ENCODE measurements at places on chromosomes 7 and 10.

GRCh38 chr10:48690791-48691660 is 6.4 kb downstream of the WDFY4 start:
- no peak for DNase-seq

DNA sequence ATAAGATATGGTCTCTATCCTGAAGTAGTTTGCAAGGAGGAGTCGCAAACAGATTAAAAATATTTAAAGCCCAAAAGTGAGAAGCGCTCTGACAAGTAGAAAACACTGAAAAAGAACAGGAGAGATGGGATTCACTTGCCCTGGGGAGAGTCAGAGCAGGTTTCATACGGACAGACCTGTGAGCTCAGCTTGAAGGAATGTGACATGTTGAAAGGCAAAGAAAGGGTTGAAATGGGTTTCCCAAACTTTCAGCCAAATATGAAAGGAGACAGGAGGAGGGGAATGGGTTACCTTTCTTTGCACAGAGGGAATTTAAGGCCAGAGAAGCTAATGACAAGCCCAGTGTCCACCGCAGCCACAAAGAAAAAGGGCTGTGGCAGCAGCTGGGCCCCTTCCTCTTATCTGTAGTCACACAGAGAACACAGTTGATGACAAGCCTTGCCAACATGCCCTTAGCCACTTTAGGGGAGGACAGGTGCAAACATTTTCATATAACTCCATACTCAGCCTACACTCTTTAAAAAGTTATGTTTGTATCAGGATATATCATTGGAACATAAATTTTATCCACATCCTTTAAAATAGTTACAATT is 14.9 kb downstream of the HOXA1 start:
- no peak for DNase-seq

GRCh38 chr10:5944389-5945189 is 32.8 kb downstream of the IL15RA start:
- no peak for DNase-seq

GRCh38 chr10:124534231-124534798 is 72.7 kb downstream of the LHPP start:
- DNase-seq: peak; percentile 34

DNA sequence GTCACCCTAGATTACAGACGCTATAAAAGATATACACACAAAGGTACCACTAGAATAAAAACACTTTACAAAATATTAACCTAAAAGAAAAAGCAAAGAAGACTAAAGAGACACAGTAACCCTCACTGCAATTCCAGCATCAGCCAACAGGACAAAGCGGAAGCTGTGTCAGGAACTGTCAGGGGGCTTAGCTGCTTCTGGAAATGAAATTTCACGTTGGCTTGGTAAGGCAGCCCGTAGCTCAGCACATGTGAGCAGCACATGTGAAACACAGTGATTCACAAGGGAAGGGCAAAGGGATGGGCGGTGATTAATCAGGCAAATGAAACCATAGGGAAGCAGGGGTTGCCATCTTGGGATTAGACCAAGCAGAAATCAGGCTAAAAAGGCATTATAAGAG is 195.4 kb downstream of the MGMT start:
- DNase-seq: no peak

DNA sequence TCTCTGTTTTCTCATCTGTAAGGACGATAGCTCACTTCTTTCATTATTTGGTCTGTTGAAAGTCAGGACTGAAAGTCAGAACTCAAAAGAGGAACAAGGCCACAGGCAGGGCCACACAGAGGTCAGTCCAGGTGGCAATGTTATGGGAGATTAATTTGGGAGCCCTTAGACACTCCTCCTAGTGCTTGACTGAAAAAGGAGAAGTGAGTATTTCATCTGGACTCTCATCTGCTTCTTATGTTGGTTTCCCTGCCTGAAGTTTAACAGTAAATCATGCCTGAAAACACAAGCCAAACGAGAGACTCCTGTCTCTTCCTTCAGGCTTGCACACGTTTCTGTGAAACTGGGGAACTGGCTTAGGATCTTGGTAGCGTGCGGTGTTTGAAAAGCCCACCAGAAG is 248.5 kb downstream of the BUB3 start:
- DNase-seq: no peak

- DNase-seq: no peak
Observed at GRCh38 chr10:77186936-77187335, 450.7 kb downstream of the KCNMA1 start.

GRCh38 chr10:112789248-112789647 is 160.8 kb upstream of the TCF7L2 start:
- no peak for DNase-seq

GRCh38 chr7:82757-83155 is 109.6 kb upstream of the FAM20C start:
- DNase-seq: no peak

GRCh38 chr7:52925332-52925731 is 110.1 kb upstream of the POM121L12 start:
- no peak for DNase-seq

DNA sequence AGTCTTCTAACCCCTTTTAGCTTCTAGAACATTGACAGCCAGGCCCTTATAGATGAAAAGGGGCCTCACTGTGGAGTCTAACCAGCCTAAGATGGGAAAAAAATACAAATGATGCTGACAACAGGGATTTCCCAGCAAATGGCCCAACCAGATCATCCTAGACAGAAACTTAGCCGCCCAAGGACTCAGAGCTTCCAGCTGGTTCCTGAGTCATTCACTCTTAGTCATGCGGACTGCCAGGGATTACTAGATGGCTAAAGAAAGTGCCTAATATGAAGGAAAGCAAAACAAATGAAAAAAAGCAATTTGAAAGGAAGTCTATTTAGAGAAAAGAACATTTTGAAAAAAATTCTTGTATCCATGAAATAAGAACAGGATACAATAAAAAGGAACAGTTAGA is 23.7 kb downstream of the TSPAN14 start:
- no peak for DNase-seq

DNA sequence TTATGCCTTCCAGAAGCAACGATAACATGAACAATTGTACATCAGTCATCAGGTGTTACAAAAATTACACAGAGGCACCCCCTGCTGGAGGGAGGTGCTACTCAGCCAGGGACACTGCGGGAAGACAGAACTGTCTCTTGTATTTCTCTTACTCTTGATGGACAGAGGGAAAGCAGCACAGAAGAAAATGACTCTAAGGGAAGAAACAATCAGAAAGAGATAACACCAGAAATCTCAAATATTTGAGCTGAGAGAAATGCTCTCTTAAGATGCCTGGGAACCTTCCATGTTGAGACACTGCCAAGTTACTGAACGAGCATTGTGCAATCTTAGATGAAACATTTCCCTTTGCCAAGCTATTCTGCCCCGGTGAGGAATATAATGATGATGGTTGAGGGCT is 227.6 kb upstream of the NPSR1 start:
- no peak for DNase-seq

DNA sequence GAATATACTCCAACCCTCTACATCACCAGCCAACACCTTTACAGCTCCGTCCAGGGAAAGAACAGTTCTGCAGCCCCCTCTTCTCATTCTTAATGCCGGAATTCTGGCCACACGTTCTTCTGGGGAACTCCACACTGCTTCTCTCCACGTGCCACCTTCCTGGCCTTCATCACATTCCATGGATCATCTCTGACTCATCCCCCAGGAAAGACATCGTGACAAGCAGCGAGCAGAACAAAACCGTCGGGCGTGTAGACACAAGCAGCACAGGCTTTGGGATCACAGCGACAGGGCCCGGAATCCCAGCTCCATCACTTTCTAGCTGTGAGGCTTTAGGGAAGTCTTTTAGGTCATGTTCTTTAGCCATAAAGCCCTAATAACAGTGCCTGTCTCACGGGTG is 590.3 kb upstream of the FOXK1 start:
- no peak for DNase-seq

- DNase-seq: no peak
Observed at GRCh38 chr10:43322331-43322730, 49.1 kb upstream of the FXYD4 start.

- DNase-seq: no peak
Observed at GRCh38 chr7:139634087-139634486, 110.6 kb downstream of the CLEC2L start.

DNA sequence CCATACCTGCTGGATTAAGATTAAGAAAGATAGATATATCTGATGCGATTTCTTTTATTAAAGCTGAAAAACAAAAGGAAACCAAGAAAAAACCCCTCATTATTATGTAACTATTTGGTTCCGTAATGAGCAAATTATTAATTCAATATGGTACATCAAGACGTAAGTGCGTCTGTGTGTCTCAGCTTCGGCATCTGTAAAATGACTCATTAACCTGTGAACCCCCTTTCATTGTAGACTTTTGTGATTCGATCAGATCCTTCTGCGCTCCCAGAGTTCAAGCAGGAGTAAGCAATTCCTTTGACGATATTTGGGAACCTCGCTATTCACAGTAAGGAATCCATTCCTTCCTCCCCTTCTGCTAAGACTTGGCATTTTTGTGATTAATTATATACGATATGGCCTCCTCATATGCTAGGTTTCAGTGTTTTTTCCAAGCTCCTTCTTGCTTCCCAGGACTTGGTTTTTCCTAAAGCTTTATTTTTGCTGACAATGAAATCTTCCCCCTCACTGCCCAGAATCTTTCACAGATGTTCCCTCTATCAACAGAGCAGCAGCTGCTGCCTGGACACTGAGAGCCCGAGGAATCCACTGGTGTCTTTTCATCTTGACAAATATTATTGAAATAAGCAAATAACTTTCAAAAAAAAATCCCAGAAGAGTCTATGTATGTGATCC is 171.7 kb upstream of the CELF2 start:
- no peak for DNase-seq

- no peak for DNase-seq
Observed at GRCh38 chr10:100894033-100894432, 18.7 kb upstream of the SLF2 start.

GRCh38 chr10:7092603-7093002 is 318.2 kb downstream of the SFMBT2 start:
- DNase-seq: no peak

DNA sequence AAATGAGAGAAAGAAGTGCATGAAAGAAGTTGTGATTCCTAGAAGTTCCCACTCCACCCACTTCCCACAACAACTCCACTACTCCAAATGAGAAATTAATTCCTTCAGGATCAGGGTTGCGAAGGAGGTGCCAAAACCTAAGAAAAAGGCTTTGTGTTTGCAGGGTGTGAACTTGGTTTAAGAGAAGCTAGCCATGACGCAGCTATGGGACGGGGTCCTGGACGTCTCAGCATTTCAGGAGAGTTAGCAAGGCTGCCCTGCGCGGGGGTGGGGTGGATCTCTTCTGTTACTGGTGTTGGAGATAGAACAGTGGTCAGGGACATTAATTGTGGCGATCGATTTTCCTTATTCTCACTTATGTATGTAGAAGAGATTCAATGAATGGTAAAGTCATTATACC is 61.2 kb downstream of the CHST3 start:
- DNase-seq: no peak

DNA sequence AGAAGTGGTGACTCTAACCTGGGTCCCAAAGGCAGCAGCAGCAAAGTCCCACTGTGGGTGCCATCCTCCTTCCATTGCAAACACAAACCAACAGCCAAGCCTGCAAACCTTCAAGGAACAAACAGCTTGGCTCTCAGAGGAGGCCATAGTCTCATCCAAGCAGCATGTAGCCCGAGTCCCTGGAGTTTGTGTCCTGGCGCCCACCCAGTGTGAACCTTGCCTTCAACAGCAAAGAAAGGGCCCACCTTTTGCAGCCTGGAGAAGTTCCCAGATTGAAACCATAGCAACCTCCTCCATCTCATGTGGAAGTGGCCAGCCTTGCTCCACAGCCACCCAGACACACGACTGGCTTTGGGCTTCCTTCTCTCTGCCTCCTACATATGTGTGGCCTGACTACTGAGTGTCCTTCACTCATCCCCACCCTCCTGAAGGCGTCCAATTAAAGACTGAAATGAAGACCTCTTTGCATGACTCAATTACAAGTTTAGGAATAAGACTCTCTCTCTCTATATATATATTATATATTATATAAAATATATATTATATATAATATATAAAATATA is 106.1 kb downstream of the C10orf90 start:
- no peak for DNase-seq

DNA sequence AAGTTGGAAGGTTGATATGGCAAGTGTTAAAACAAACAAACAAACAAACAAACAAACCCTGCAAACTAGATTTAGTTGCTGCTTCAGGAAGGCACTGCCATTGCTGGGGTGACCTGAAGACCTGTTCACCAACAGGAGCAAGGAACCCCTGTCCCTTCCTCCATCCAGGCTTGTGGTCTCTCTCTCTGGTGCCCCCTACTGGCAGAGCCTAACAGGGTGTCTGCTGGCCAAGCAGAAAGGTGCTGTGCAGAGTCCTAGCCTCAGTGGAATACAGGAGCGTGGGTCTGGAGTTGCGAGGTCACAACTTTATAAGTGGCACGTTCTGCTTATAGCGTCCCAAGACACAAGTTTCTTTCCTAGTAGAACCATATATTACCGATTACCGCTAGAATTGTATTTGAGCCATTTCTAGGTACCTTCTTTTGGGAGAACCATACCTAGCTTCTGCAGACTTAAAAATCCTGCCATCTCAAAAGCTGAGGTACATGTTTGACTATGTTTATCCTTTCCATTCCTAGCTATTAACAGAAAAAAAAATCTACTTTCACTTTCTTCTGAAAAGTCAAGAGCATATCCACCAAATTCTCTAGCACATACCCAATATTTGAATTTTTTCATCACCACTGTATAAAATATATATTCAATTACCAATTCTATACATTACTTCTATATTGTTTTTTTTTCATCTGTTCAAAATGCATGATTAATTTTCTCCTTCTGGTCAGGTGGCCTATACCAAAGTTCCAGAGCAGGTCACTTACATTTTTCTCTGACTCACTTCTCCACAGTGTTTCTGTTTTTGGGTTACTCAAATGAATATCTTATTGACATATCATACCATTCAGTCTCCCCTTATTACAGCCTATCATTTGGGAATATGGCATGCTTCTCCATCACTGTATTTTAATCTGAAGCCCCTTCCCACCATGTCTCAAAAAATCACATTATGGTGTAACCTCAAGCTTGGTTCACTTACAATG is 29.1 kb upstream of the CALD1 start:
- DNase-seq: peak; percentile 22

GRCh38 chr10:3960496-3960895 is 175.5 kb upstream of the KLF6 start:
- no peak for DNase-seq

DNA sequence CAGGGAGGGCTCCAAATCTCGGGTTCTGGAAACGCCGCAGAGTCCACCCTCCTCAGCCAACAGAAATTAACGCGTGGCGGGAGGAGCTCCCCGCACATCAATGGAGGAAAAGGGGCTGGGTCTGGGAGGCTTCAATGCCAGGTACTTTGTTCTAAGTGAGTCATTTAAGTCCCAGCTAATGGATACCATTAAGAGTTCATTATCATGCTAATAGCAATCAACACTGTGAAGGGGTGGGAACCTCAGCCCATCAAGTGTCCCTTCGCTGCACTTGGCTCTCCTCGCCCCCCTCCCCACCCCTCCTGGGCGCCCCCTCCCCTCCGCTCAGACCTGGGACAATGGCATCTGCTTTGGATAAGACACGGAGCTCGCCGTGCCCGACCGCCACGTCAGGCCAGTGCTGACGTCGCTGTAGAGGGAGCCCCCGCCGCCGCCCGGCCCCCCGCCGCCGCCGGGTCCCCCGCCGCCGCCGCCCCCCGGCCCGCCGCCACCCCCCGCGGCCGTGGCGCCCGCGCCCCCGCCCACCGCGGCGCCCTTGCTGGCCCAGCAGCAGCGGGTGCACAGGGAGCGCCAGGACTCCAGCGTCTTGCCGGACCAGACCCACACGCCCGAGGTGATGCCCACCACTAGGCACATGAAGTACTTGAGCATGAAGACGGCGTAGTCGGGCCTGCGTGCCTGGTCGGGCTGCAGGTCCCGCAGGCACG is 2.9 kb downstream of the FZD8 start:
- no peak for DNase-seq

- no peak for DNase-seq
Observed at GRCh38 chr10:76415554-76415953, 984.1 kb downstream of the LRMDA start.

GRCh38 chr10:84863675-84864074 is 535.3 kb downstream of the CCSER2 start:
- no peak for DNase-seq

Measured in immature natural killer cell (primary cell).